Stimulated activated CD8-positive, alpha-beta memory T cell treated with anti-CD3 and anti-CD28 coated beads, Interleukin-15, amount 100 ng/mL, for 4 hours (primary cell): ENCODE measurements at places on chromosomes 7 and 10.

- no peak for DNase-seq
Measured at GRCh38 chr7:952548-953441, 1.7 kb downstream of the ADAP1 start.

DNA sequence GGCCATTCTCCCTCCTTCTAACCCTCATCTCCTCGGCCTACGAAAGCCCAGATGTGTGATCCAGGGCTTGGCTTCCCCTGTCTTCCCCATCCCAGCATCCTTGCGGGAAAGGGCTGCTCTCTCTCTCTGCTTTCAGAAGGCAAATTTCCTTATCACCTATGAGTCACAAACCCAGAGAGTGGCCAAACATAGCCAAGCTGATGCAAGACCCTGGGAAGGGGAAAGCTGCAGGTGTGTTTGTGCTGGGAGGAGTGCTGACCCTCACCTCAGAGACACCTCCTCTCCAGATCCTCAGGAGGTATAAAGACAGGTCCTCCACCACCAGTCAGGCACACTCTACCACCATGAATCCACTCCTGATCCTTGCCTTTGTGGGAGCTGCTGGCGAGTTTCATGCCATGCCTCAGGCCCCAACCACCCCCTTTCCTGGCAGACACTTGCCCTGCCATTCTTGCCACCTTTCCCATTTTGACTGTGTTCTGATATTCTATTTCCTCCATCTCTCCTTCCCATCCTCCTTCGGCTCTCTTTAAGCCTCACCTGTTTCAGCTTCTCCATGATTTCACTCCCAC lies 10.6 kb upstream of the PRSS2 start:
- no peak for DNase-seq

- no peak for DNase-seq
Measured at GRCh38 chr7:133642907-133643306, 390.0 kb downstream of the EXOC4 start.

- no peak for DNase-seq
Measured at GRCh38 chr10:63582690-63583089, 61.5 kb downstream of the REEP3 start.

DNA sequence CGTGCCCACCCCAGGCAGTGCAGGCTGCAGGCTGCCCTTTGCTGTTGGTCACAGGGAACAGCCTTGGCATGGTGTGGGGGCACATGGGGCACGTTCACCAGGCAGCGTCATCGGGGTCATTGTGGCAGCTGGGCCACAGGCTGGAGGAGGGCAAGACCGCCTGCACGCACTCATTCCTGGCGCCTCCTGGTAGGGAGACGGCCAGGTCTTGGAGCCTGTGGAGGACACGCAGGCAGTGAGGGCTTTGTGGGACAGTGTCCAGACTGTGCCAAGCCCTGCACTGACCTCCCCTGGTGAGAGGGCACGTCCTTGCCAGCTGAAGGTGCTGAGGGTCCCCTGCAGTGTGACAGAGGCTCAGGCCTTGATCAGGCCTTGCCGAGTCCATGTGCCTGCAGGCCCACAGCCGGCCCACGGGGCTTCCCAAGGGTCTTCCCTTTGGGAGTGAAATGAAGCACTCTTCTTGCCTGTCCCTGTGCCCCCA lies 76.4 kb downstream of the NKX6-2 start:
- DNase-seq, result no peak

- no peak for DNase-seq
Measured at GRCh38 chr7:43193893-43194292, 81.4 kb downstream of the HECW1 start.

DNA sequence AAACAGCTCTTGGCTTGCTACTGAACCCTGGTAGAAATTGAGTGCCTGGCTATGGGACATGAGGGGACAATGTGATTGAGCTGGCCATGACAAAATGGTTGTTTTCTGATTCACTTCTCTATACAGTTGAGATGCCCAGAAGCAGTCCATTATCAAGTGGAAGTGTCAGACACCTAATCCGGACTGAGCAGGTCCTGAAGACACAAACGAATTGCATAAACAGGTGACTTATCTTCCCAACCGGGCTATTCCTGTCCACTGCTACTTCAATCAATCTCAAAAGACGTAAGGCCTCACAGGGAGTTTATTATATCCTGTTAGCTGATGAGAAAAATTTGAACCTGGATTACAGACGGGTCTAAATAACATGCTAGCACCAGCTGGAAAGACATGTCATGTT lies 105.5 kb upstream of the WAC start:
- DNase-seq, result no peak

- no peak for DNase-seq
Measured at GRCh38 chr10:73865107-73865458, 9.3 kb downstream of the CAMK2G start.

DNA sequence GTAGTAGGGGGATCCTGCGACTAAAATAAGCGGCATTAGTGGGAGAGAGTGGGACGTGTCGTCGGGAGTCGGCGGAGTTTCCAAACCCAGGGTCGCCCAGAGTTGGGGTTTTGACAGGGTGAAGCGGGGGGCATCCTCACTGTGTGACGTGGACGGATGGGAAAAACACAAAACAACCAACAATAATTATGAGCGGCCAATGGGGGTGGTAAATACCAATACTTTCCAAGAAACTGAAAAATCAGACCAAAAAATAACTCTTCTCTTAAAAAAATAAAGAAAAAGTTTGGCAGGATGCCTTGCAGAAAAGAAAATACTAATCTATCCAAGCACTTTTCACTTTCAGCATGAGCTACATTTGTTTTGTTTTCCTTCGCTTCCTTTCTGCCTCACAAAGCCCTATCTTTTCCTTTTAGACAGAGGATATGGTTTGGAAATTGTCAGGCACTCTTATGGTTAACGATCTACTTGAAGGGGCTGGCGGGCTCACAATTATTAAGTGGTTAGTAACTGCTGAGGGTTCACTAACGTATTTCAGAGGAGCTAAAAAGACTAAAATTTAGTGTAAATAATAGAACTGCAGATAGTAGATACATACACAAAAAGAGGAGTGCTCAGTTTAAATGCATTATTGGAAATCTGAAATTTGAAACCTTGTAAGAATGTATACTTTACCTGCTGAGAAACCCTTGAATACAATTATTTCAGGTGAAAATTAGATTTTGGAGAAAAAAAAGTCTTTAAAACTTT lies 802 bp upstream of the CDK6 start:
- DNase-seq, result no peak

GRCh38 chr10:125206623-125207022 lies 46.3 kb upstream of the CTBP2 start:
- no peak for DNase-seq

DNA sequence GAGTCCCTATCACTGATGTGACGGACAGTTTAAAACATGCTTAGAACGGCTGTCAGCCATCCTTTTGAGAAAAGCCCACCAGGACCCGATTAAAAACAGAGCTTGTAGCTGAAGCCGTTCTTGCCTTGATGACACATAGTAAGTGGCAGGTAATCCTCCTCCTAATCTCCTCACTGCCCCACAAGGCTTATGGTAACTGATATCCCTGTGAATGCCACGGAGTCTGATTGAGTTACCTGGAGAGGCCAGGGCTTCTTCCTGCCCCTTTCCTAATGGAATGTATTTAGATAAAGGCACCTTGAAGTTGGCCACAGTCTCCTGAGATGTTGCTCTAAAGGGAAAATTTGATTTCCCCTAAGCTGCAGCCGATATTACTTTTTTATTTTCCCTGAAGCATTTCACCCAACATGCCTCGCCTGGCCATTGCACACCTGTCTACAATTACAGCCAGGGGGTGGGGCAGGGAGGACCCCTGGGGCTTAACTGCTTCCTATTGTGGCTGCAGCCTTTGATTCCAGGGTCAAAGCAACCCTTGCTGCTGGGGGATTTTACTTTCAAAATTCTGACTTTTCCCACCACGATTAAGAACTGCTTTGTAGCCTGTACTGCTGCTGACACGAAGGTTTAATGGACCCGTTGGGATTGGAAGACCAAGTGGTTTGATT lies 169.0 kb upstream of the GPR26 start:
- DNase-seq, result no peak

GRCh38 chr7:23018750-23019149 lies 4.8 kb upstream of the HYCC1 start:
- no peak for DNase-seq

- no peak for DNase-seq
Measured at GRCh38 chr7:47893238-47893637, 55.0 kb downstream of the PKD1L1 start.

DNA sequence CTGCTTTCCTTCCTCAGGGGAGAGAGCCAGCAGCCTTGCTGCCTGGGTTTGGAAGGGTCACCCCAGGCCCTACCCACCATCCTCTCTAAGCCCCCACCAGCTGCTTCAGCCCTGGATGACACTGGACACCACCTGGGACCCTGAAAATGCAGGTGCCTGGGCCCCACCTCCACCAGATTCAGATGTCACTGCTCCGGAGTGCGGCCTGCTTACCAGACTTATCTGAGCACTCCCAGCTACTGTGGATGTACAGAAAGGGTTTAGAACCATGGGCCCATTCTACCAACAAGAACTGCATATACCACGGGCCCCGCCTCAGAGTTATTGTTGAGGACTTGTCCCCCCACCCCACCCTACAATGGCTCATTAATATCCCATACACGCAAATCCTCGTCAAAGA lies 172.3 kb downstream of the PTPRN2 start:
- no peak for DNase-seq

DNA sequence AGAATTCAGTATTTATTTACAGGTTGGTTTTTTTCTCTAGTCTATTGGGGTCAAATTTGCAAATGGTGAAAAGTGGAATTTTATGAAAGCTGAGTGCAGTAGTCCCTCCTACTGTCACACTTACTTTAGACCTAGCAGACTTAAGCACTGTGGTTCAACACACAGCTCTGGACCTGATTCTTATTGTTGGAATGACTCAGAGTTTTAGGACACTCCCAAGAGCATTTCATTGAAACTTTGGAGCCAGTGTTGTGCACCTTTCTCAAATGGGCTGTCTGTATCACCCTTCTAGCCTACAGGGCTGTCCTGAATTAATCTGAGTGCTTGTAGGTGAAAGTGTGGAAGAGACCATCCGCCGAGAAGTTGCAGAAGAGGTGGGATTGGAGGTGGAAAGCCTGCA lies 16.1 kb downstream of the NUDT13 start:
- no peak for DNase-seq

GRCh38 chr7:44062180-44062902 lies 3.0 kb downstream of the PGAM2 start:
- DNase-seq, result no peak

- no peak for DNase-seq
Measured at GRCh38 chr10:36765782-36766414, 359.5 kb upstream of the ANKRD30A start.

DNA sequence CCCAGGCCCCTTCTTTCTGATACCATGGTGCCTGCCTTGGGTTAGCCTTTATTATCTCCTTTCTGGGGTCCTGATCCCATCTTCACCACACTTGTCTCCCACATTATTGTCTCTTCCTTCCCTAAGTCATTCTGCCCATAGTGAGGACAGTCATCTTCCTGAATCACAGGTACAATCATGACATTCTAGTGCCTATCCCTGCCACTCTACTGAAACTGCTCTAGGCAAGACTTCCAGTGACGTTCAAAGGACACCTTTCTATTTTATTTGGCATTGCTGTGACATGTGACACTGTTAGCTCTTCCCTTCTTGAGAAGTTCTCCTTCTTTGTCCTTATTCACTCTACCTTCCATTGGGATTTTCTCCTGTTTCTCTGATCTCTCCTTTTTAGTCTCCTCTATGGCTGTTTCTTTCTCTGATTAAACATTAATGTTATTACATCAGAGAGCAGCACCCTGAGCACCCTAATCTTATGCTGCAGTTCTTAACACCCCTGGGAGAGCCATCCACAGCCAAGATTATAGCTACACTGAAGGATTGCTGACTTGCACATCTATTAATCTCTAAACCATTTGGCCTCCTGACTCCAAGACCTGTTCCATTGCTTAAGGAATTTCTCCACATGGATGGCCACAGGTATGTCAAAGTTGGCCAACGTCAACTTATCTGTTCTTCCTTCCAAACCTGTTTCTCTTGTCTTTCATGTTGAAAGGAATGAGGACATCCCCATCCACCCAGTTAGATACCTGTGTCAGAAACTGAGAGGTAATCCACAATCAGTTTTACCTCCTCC lies 10.9 kb downstream of the MACC1 start:
- no peak for DNase-seq

- no peak for DNase-seq
Measured at GRCh38 chr10:22658745-22659410, 55.5 kb downstream of the PIP4K2A start.

DNA sequence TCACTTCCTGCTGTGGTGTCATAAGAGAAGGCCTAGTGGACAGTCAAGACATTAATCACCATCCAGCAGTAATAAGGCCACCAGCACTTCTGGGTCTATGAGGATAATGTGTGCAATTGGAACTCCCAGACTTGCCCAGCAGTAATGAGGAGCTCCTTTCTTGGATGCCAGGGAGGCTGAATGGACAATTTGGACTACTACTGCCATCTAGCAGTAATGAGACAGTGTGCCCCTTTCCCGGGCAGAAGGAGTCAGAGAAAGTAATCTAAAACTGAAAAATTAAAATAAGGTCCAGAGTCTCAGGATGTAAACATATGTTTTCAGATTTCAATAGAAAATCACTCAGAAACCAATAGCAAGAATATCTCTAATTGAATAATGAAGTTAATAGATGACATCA lies 400.4 kb downstream of the CDC14C start:
- no peak for DNase-seq

DNA sequence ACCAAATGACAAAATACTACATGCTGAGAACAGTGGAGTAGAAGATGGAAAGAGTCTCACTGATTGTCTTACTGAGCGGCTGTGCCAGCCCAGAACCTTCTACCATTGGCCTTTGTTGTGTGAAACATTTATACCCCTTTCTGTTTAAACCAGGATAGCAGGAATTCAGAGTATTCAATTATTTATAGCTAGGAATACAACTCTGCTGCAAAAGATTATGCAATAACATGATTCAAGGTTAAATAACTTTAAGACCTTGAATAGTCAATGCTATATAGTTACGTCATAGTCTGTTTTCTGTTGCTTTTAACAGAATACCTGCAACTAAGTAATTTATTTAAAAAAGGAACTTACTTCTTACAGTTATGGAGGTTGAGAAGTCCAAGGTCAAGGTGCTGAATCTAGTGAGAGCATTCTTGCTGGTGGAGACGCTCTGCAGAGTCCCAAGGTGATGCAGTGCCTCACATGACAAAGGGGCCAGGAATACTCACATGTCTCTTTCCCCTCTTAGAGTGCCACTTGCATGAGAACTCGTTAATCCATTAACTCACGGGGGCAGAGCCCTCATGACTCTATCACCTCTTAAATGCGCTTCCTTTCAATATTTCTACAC lies 371.8 kb downstream of the MDFIC start:
- no peak for DNase-seq

GRCh38 chr10:14571866-14572507 lies 202.7 kb downstream of the FAM107B start:
- no peak for DNase-seq

GRCh38 chr10:123808286-123808685 lies 83.3 kb downstream of the CPXM2 start:
- DNase-seq, result no peak

DNA sequence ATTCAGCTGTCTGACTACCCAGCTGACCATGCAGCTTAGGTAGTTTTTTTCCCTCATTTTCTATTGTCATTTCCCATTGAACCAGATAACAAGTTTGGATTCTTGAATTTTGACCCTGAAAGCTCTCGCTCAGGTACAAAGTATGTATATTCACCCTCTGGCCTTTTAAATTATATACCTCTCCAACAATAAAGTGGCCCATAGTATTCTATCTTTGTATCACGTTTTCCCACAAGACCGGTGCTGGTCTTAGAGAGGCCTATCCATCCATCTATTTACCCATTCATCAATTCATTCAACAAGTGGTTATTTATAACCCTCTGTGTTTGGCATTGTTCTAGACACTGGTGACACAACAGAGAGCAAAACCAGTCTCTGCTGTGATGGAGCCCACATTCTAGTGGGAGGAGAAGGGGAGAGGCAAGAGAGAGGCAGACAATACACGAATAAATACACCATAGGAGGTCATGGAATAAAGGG lies 35.2 kb upstream of the NPSR1 start:
- DNase-seq, result no peak
